Suprapubic skin (tissue), 4 donors: ENCODE measurements at places on chromosomes 5 and 9.

DNA sequence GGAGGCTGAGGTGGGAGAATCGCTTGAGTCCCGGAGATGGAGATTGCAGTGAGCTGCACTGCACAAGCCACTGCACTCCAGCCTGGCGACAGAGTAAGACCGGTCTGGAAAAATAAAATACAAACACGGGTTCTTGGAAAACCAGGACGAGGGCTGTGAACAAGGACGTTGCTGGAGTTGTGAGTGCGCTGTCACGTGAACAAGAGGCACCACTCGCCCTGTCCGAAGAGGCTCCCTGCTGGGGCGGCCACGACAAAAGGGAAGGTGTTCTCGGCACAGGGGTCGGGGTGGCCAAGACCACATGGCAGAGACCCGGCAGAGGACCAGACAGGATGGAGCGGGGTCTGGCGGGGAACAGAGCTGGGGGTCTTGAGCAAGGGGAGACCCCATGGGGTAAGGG is 30.6 kb upstream of the UBAC1 start:
- DNase-seq: no peak

- no peak for DNase-seq
Observed at GRCh38 chr5:144142139-144142823, 28.2 kb downstream of the YIPF5 start.

DNA sequence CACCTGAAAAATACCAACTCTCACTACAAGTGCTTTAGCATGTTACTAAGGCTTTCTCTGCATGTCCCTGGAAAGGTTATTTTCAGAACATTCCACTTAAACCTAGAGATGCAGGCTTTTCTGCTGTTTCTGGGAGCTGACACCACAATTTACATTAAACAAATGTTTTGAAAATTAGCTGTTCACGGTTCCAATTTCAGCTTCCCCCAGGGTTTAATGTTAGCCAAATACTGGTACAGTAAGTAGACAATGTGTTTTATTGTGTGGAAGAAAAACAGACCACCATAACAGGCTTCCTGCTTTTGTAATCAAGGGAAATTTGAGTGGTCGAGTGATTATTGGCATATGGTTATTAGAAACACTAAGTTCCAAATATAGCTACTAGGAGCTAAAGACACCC is 32.0 kb downstream of the MACROH2A1 start:
- no peak for DNase-seq

GRCh38 chr9:13868336-13868735 is 445.6 kb downstream of the NFIB start:
- DNase-seq: no peak
